ENCODE measurements at places on chromosomes 2 and 18.
A peak's percentile ranks its signal among the peaks of the same experiment; 100 is the strongest.

DNA sequence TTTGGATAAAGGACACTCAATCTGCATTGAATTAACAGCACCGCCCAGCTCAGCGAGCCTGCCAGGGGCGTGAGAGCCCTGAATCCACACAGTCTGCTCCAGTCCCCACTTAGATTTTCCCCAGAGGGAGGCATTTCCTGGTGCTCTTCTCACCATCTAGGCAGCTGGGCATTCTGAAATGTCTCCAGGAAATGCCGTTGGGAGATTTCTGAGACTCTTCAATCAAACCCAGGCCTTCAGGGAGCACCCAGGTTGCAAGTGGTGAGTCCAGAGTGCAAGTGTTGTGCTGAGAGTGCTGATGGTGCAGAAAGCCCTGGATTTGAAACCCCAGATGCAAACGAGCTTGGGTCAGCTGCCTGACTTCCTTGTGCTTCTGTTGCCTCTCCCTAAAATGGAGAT, 23.4 kb upstream of the TMEM37 start:
- no peak for DNase-seq

GRCh38 chr2:96622544-96622943, 15.6 kb downstream of the KANSL3 start:
- no peak for DNase-seq

GRCh38 chr2:10000541-10000940, 42.8 kb upstream of the KLF11 start:
- DNase-seq, result no peak

- no peak for DNase-seq
Observed at GRCh38 chr18:3120356-3120755, 99.4 kb downstream of the MYOM1 start.

DNA sequence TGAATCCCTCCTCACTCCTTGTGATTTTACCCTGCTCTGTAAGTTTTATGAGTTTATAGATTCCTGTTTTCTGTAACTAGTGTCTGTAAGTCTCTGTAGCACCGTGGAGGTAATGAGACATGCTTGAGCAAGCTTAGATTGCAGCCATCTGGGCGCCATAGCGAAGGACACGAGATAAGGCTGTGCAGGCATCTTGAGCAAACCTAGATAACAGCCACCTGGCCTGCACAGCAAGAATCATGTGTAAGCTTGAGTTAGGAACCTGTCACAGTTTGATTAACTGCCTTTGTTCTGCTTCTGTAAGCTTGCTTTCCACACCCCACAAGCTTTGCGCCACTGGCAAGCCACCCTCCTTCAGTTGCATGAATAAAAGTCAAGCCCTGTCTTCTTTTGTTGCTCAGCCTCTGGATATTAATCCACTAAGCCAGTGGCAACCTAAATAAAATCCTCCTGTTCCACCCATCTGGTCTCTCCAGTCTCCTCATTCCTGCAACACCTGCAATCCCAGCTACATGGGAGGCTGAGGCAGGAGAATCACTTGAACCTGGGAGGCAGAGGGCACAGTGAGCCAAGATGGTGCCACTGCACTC, 270.6 kb upstream of the RGPD4 start:
- no peak for DNase-seq

GRCh38 chr2:166700079-166700478, 188.2 kb upstream of the XIRP2 start:
- no peak for DNase-seq

- DNase-seq, result peak; percentile 34
Observed at GRCh38 chr2:98487806-98488189, 43.1 kb downstream of the INPP4A start.

DNA sequence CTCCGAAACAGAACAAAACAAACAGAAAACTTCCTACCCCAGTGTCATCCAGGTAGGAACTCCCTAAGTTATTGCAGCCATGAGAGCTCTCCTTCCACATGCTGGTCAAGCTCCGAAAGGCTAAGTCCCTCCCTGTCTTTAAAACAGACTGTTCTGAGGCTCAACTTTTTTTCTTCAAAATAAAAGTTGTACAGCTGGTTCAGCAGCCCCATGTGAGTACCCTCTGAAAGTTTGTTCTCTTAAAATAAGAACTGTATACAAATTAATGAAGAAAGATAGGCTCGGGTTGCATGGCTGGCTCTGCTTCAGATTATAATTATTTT, at the start of gene PDE1A:
Gene PDE1A (minus strand): TSS at position 119 of the 323 bp plus-strand sequence.
- DNase-seq, result peak; percentile 16

DNA sequence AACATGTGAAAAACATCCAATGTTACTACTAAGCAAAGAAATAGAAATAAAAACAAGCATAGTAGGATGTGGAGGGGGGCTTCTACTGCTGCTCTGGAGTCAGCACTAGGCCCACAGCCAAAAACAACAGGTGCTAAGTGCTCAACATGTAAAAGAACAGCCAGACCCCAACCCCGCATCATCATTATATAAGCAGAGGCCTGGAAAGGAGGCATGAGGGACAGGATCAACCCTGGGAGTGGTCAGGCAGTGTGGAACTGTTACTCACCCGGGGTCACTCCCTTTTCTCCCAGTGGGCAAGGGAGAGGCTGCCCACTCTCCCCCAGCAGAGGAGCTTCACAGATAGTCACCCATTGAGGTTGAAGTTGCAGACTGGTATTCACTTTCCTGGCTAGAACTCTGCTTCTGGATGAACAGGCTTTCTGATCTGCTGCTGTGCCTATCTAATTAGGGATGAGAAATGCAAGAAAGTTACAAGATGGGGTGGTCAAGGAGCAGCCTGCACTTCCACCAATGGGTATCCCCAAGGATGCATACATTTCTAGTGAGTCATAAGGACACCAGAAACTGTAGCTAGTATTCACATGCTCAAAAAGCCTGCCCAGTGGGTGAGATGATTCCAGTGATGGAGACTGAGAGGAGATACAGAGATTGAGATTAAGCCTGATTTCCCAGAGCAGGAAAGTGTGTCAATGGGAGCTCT, 480.1 kb upstream of the TCF4 start:
- no peak for DNase-seq

GRCh38 chr2:108805782-108806181, 19.2 kb downstream of the CCDC138 start:
- no peak for DNase-seq

DNA sequence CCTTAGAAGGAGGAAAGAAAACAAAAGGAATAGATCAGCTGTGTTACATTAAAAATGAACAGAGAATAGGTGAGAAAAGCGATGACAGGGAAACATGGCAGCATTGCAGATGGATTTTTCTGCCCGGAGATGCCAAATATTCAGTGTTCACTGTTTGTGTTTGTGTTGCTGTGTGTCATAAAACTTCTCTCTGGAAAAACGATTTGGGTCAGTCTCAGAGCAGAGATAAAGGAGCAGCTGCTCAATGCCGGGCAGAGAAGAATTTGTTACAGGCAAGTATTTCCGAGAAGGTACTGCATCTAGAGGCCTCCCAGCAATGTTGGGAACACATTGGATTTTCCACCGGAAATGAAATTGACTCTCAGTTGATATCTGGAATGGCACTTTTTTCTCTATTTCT, 156.4 kb upstream of the KLHL14 start:
- DNase-seq, result no peak

GRCh38 chr2:39728941-39729351, 50.1 kb downstream of the THUMPD2 start:
- DNase-seq, result peak; percentile 66

DNA sequence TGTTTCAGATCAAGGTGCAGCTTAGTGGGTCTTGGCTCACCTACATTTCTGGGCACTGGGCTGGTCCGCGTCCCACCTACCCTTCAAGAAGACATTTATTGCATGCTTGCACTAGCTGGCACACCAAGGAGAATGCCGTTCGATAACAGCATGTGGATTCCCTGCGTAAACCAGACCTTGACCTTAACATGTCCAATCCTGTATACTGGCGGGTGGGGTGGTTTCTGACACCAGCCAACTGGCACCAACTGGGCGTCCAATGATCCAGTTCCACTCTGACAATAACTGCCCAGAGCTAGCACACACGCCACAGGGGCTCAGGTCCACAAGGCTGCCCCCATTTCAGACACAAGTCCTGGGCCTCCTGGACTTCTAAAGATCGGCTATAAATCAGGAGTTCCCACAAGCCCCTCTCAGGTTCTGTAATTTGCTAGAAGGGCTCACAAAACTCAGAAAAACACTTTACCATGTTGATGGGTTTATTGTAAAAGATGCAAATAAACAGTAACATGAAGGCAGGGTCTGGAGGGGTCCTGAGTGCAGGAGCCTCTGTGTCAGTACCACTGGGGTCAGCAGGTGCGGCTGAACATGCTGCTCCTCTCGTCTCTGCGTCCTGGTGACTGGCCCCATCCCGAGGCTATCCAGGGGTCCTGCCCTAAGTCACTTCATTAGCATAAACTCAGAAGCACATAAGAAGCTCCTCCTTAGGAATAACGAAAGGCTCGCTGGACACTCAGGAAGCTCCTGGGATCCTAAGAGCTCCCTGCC, 161.8 kb downstream of the HDAC4 start:
- DNase-seq, result no peak

GRCh38 chr2:30620102-30620501, 173.1 kb downstream of the LCLAT1 start:
- DNase-seq, result no peak

- no peak for DNase-seq
Observed at GRCh38 chr2:27307545-27308358, 493 bp downstream of the UCN start.

GRCh38 chr18:42092848-42093247, 137.8 kb downstream of the PIK3C3 start:
- DNase-seq, result no peak

- no peak for DNase-seq
Observed at GRCh38 chr2:1041012-1041805, 90.6 kb downstream of the SNTG2 start.

DNA sequence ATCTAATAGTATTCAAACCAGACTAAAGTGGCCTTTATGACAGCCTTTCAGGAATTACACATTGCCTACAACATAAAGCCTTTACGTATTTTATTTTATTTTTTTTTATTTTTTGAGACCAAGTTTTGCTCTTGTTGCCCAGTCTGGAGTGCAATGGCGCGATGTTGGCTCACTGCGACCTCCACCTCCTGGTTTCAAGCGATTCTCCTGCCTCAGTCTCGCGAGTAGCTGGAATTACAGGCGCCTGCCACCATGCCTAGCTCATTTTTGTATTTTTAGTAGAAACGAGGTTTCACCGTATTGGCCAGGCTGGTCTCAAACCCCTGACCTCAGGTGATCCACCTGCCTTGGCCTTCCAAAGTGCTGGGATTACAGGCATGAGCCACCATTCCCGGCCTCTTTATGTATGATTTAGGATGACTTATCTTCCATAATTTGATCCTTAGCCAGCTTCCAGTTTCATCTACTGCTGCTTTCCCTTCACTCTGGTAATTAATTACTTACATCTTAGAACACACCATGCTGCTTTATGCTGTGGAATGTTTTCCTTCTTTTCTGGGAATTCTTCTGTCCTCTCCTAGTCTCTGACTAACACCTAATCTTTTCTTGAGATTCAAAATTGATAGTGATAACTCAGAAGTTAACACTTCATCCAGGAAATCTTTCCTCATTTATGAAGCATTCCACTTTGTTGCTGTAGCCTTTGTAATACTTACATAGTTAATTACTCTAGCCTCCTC, 2.6 kb downstream of the USP14 start:
- no peak for DNase-seq

DNA sequence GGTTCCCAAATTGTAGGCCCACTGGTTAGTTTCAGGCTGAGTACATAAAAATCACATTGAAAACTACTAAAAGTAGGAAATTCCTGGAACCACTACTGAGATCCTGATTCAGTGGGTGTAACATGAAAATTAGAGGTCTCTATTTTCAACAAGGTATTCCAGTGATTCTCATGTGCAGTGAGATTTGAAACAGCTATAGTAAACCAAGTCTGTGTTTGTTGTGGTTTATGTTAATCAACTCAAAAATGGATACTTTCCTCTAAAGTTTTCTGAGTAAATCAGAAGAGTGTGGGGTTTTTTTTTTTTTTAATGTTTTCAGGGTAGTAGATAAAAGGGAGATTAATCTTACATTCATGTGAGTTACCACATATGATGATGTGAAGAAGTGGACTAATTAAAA, 42.4 kb upstream of the LIMS1 start:
- no peak for DNase-seq

DNA sequence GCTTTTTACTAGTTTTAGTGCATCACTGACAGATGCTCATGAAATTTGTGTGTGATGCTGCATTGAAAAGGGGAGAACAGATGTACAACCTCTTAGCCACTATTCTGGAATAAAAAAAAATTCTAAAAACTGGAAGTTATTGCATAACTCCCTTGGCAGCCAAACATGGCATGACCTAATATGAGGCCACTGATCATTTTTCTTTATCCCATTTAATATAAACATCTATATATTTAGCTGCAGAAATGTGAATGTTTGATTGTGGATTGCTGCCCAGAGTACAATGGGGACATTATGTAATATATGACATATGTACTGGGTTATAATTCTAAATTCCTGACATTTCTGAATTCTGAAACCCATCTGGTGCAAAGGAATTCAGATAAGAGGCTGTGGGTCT, 86.5 kb downstream of the CDCA7 start:
- no peak for DNase-seq

GRCh38 chr2:109218087-109218791, 89.2 kb downstream of the SH3RF3 start:
- no peak for DNase-seq

GRCh38 chr2:3423492-3424170, 44.1 kb downstream of the TRAPPC12 start:
- DNase-seq, result peak; percentile 80

- DNase-seq, result no peak
Observed at GRCh38 chr2:14803994-14804393, 171.5 kb downstream of the LRATD1 start.

GRCh38 chr2:63984606-63985359, 34.4 kb downstream of the VPS54 start:
- DNase-seq, result no peak

DNA sequence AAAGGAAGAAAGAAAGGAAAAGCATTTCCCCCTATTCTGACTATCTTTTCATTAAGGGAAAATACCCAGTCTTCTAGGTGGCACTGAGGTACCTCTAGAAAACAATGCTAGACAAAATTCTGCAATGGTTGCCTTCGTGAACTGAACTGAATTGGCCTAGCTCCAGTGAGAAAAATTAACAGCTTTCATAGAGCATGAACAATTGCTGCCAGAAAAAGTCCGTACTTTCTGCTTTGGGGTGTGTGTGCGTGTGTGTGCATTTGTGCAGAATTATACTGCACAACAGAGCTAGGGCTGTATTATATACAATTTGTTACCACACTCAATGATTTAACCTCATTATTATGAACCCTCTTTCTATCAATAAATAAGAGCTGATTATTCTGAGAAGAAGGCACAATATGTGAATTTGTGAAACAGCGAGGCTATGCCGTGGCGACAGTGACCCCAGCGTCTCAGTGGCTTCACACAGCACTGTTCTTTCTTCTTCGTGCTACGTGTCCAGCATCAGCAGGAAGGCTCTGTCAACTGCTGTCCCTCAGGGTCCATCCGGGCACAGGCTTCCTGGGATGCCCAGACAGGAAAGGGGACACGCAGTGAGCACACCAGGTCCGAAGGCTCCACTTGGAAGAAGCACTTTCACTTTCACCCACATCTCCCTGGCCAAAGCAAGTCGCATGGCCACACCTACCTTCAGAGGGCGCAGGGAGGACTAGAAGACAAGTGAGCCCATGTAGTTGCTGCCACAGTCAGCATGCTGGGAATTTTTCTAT, 47.5 kb downstream of the PTGR3 start:
- DNase-seq, result no peak

Data from HEK293T (cell line).